Natural killer cell (primary cell): ENCODE measurements at places on chromosomes 6 and 20. TPM values are rescaled to one million over a fixed set of nuclear protein-coding genes. Genes with fewer than 3 reads are reported as not detected.

DNA sequence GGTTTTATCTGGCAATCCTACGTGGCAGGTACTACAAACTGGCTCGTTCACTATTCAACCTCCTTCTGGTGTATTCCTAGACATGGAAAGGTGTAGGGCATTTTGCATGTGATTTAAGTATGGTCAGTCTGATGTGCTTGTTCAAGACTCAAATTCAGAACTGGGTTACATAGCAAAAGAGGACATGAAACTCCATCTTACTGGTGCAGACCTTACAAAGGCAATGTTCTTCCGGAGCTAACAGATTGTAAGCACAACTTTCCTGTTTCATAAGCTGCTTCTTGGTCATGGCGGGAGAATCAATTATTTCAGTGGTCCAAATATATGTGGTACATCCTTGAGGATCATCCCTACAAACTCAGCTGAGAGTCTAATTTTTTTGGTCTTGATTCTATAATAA lies 703.4 kb downstream of the EPM2A start:
- DNase-seq: no peak

- no peak for DNase-seq
Observed at GRCh38 chr6:152356662-152357061, 280.5 kb downstream of the SYNE1 start.

SIRPA gene
- 2.3 TPM for total RNA-seq

- DNase-seq: no peak
Observed at GRCh38 chr6:10463491-10464481, 48.9 kb upstream of the TFAP2A start.

- peak; percentile 48 for DNase-seq
Observed at GRCh38 chr6:108114841-108115597, 40.5 kb upstream of the OSTM1 start.
